GM10248 (cell line): ENCODE measurements at places on chromosomes 3 and 15.
A peak's percentile ranks its signal among the peaks of the same experiment; 100 is the strongest.

DNA sequence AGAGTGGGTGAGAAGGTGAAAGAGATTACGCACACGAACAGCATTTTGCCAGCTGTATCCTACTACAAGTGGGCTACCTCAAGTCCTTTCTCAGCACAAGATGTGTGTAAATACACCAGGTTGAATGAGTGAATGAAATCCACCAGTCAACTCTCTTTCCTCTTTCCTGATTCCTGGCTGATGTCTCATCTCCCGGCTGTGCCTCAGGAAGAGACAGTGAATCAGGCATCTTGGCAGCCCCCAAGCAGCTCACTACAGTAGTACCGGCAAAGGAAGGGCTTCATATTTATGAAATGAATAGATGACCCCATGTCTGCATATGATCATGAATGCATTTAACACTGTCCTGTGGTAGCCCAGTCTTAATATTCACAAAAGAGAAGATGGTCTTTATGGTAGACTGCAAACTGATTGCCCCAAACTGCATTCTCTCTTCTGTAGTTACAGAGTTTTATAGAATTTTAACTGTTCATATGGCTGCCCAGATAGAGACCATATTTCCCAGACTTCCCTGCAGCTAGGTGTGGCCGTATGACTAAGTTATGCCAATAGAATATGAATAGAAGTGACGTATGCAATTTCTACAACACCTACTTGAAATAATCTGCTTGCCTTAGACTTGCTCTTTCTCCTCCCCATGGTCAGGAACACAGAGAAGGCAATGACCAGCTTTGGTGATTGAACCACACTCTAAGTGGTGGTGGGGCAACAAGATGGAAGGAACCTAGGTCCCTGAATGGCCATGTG is 22.7 kb downstream of the MGLL start:
- no peak for DNase-seq

- no peak for DNase-seq
Measured at GRCh38 chr3:39573392-39573791, 105.9 kb downstream of the MOBP start.

DNA sequence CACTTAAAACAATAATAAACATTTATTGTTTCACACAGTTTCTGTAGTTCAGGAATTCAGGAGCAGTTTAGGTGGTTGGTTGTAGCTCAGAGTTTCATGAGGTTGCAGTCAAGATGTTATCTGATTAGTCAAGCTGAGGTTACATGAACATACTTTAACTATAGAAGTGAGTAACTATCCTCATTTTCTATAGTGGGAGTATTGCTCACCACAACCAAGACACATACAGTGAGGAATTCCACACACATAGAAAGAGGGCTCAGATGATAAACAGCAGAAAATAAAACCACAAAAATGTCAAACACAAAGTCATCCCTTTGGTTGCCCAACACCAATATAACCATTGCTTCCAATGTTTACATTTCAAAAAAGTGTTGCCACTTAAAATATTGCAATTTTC is 13.6 kb downstream of the SCN11A start:
- no peak for DNase-seq

DNA sequence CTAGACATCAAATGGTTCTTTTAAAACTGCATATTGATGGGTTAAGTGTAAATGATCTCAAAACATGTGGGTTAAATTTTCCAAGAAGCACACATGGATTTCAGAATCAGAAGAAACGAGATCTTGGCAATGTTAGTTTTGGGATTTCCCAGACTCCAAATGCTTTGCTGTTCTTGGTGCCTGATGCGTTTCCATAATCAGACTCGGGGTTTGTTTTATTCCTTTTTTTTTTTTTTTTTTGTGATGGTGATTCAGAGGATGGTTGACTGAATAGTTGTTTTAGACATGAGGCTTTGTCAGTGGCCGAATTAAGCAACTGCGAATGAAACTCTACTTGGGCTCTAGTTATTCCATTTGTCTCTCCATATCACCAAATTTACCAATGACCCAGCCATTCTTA is 52.2 kb upstream of the FAM98B start:
- no peak for DNase-seq

GRCh38 chr15:59456114-59456513 is 18.1 kb downstream of the FAM81A start:
- no peak for DNase-seq

- peak; percentile 78 for DNase-seq
Measured at GRCh38 chr3:119810018-119810435, 28.1 kb downstream of the NR1I2 start.

DNA sequence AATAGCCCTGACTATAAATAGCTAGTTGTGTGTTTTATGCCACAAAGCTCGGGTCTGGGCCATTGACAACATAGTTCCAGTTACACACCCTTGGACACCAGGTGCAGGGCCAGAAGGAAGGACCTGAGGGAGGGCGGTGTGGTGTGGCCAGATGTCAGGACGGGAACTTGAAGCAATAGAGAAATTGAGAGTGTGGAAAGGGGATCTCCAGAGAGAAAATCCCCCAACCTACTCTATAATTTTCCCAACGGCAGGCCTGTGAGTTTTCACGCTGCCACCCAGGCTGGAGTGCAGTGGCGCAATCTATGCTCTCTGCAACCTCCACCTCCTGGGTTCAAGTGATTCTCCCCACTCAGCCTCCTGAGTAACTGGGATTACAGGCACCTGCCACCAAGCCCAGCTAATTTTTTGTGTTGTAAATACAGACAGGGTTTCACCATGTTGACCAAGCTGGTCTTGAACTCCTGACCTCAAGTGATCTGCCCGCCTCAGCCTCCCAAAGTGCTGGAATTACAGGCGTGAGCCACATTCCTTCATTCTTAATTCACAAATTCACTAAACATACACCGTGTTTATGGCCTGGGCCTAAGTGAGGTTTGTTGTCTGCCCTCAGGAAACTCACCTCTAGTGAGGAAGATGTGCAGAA is 70.8 kb upstream of the KLF13 start:
- DNase-seq = peak; percentile 69

GRCh38 chr15:94019062-94019461 is 212.3 kb upstream of the MCTP2 start:
- no peak for DNase-seq

- DNase-seq = no peak
Measured at GRCh38 chr15:96123028-96123400, 207.5 kb upstream of the NR2F2 start.

DNA sequence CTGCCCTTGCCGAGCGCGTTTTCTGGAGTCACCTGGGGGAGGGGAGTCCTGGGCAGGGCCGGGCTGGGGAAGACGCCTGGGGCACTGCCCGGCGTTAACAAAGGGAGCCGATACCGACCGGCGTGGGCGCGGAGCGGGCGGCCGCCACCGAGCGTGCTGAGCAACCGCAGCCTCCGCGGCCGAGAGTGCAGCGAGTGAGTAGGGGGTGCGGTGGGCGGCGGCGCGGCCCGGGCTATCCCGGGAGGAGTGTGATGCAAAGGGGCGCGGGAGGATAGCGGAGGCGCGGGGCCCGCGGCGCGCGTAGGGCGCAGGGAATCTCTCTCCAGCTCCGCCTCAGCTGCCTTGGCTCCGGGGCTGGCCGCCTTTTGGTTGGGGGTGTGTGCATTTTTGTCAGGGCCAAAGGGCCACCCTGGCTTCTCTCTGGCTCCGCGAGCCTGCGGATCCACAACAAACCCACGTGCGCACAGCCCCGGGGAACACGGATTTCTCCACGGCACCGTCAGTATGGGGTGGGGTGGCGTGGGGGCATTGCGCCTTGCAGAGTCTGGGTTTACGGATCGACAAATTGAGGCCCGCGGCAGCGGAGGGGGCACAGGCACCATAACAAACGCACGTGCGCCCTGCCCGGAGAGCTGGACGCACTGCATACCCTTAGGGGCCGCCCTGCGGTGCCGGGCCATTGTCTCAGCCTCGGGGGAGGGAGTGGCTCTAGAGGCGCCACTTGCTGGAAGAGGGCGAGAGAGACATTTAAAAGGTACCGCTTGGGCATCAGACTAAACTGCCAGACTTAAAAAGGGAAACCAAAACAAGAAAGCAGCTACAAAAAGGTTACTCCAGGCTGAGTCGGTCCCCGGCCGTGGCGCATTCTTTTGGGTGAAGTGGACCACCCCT is 560 bp downstream of the ST6GAL1 start:
- DNase-seq = peak; percentile 77

- no peak for DNase-seq
Measured at GRCh38 chr3:84946240-84946639, 12.5 kb upstream of the CADM2 start.

DNA sequence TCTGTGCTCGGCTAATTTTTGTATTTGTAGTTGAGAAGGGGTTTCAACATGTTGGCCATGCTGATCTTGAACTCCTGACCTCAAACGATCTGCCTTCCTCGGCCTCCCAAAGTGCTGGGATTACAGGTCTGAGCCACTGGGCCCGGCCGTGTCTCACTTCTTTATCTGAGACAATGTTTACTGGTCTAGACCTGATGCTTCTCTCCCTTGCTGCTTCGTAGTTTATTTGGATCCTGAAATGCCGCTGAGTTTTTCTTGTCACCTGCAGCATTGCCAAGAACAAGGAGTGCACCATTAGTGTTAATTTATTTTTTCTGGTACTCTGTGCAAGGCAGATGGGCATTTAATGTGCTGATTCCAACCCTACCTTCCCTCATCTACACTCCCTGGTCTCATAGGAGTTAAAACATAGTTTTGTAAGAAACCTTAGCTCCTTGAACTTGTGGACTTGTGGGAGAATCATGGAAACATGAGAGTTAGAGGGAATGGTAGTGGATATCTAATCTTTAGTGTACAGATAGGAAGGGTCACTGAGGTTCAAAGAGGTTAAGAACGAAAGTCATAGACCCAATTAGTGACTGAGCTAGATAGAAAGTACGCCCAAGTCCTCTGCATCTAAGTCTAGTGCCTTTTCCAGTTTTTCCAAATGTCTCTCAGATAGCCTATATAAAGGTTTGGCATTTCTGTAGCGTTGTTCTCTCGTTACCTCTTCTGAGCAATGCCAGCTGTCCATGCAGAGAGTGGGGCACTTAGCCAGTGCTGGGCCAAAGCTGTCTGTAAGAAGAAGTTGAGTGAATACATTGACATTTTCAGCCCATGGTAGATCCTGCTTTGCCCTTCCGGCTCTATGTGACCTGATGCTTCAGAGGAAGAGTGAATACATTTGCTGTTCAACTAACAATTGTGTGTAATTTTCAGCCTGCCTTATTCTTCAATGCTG is 244.1 kb downstream of the LPP start:
- no peak for DNase-seq

- DNase-seq = no peak
Measured at GRCh38 chr3:24521420-24522145, 26.9 kb upstream of the THRB start.

DNA sequence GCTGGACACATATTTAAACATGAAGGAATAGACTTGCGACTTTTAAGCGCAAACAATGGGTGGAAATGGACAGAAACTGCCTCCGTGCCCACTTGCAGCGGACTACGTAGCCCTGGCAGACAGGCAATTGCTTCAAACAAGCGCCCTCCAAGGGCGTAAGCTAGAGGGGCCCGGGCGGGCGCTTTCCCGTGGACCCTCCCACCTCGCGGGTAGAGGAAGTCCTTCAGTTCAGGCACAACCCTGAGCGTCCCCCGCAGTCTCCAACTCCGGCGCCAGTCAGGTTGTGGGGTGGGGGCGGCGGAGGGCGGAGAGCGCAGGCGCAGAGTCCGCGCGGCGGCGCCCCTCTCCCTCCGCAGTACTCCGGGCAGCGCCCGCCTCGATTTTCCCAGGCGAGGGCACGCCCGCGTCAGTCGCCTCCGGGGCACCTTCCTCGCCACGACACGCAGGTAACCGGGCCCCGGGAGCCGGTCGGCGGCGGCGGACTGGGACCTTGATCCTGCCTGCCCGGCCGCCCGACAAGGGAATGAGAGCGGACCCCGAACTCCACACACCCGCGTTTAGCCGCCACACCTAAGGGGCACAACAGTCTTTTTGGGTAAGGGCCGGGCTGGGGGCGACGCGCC is at the start of gene SLC35G2:
Gene SLC35G2 (plus strand): TSS at position 358 of the 623 bp plus-strand sequence. CDS start 35,335 bp downstream, outside the sequence.
- peak; percentile 59 for DNase-seq

GRCh38 chr3:51391566-51392354 is 675 bp downstream of the RBM15B start:
- DNase-seq = peak; percentile 43

DNA sequence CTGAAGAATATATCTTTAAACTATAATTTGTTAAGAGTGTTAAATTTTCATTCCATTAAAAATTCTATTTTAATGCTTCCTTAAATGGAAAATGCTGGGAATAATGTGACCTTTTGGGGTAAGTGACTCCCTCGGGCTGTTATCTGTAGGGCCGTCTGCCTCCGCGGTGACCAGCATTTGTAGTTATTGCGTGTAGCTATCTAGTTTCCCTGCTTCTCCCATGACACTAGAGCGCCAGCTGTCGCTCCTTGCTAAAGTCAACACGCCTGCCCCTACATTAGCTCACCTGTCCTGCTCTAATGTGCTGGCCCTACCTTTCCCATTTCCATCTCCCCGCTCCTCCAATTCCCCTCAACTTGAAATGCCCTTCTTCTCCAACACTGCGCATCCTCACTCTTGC is 12.4 kb upstream of the CHRM5 start:
- no peak for DNase-seq

DNA sequence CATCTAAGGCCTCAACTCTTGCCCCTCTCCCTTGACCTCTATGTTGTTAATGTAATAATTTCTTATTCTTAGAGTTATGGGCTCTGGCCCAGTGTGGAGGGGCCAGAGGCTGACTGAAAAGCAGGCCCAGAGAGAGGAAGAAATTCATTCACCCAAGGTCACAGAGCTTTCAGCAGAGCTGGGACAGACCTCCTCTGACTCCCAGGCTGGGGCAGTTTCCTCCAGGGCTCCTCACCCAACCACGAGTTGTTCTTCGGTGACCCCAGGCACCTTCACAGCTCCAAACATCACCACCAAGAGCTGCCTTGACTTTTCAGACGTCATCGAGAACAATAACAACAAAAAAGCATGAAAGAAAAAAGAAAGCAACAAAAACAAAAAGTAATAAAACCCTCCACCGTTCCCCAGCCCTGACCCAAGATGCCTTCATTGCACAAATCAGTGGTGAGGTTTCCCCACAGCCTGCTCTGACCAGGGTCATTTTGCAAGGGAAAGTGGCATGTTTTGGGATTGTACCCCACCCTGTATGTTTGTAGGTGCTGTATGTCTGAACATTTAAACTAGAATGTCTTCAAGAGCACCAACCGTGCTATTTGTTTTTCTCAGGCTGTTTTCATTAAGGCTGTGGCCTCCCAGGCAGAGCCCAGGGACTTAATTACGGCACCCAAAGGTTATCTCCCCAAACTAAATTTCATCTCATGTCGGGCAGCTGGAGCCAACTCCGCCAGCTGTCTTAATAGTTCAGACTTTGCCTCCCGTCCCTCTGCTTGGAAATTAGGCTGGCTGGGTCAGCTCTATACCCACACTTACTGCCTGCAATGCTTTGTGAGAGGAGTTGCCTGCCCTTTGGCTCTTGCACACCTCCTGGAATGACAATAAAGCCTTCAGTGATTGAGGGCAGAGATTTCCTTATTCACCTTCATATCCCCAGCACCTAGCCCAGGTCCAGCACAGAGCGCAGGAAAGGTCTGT is 173.8 kb downstream of the RPLP1 start:
- DNase-seq = no peak

GRCh38 chr3:193559100-193559499 is 4.4 kb upstream of the ATP13A4 start:
- DNase-seq = no peak
